Vagina (tissue), 2 donors: ENCODE measurements at places on chromosomes 13 and 19.

DNA sequence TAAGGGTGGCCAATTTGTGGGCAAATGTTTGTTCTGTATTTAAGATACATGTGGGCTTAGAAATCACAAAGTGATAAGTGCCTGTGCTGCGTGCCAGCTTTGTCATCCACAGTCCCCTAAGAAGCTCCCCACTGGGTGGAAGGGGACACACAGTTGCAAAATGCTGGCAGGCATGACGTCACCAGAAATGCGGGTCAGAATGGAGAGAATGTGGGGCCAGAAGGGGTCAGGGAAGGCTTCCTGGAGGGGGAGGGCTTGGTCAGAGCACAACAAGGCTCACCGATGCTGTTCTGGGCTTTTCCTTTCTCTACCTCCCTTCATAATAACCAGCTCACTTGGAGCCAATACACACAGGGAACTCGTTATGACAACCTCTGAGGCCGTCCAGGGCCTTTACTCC lies 207.3 kb downstream of the URI1 start:
- DNase-seq = no peak

- DNase-seq = no peak
Measured at GRCh38 chr13:32407854-32408253, 20.1 kb downstream of the N4BP2L1 start.

GRCh38 chr13:110925023-110925612 lies 10.2 kb upstream of the ANKRD10 start:
- no peak for DNase-seq

- DNase-seq = no peak
Measured at GRCh38 chr19:35213663-35214632, 14.6 kb downstream of the FAM187B start.

GRCh38 chr13:21691928-21692327 lies 21.1 kb downstream of the FGF9 start:
- DNase-seq = no peak

GRCh38 chr13:51006067-51006845 lies 96.7 kb downstream of the RNASEH2B start:
- peak; percentile 52 for DNase-seq

GRCh38 chr13:76885203-76886004 lies 801 bp downstream of the KCTD12 start:
- no peak for DNase-seq

GRCh38 chr13:21979161-21979806 lies 308.4 kb downstream of the FGF9 start:
- no peak for DNase-seq
